ENCODE measurements at places on chromosomes 12 and 14.

DNA sequence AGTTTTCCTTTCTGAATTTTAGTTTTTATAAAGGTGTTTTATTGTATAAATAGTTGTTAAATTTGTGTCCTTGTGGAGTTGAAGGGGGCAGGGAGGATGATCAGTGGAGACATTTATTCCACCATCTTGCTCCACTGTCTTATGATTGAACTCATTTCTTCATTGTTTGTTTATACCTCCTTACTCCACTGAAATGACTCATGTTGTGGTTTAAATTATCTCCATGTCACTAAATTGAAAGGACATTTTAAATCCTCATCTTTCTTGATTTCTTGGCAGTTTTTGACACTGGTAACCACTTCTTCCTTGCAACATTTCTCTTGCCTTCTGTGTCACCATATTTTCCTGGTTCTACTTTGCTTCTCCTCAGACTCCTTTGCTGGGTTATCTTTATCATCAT lies 23.6 kb upstream of the FERMT2 start:
- DNase-seq, result peak; percentile 41

DNA sequence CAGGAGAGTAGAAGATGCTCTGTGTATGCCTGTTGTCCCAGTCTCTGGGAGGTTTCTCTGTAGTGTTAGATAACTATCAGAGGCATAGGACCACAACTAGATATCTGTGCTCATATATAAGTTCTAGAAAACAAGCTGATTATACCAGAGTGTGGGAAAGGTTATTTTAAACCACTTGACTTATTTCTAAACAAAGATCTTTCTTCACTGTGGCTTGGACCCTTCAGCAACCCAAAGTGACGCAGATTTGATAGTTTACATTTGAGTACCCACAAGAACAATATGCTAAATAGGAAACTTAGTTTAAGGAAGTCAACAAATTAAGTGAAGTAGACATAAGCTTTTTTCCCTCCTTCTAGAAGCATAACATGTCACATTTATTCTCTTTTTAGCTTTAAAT lies 41.3 kb downstream of the RIC8B start:
- peak; percentile 3 for DNase-seq

DNA sequence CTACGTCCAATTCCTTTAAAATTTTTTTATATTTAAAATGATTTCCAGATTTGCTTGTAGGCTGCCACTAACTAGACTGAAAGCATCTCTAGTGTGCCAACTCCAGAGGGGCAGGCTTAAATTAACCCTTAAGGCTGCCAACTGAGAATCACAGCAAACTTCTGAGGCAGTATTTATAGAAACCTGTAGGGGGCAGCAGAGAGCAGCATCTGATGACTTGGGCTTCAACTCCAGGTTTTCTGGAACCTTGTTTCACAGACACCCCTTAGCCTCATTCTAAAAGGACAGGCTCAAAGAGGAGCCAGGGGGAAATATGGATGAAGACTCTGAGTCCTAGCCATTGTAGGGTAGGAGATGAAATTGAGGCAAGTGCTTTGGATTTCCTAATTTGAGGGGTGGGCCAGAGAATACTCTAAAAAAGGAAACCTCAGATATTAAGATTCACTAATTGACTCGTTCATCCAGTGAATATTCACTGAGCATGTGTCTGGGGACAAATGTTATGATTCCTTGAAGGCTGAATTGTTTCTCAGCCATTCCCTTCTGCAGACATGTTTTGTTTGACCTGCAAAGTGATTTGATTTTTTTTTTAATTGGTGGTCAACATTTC lies 63.3 kb upstream of the HSPB8 start:
- DNase-seq, result peak; percentile 31

GRCh38 chr12:102475355-102475754 lies 5.0 kb downstream of the IGF1 start:
- no peak for DNase-seq

GRCh38 chr12:34348836-34349672 lies 326.8 kb downstream of the ALG10 start:
- no peak for DNase-seq

- no peak for DNase-seq
Measured at GRCh38 chr14:58701604-58702003, 63.8 kb downstream of the DACT1 start.

- peak; percentile 69 for DNase-seq
Measured at GRCh38 chr14:101405171-101405883, 156.0 kb upstream of the DIO3 start.
